Panc1 (cell line): ENCODE measurements at places on chromosomes 16 and 17. TPM values are rescaled to one million over a fixed set of nuclear protein-coding genes. Genes with fewer than 3 reads are reported as not detected.

DNA sequence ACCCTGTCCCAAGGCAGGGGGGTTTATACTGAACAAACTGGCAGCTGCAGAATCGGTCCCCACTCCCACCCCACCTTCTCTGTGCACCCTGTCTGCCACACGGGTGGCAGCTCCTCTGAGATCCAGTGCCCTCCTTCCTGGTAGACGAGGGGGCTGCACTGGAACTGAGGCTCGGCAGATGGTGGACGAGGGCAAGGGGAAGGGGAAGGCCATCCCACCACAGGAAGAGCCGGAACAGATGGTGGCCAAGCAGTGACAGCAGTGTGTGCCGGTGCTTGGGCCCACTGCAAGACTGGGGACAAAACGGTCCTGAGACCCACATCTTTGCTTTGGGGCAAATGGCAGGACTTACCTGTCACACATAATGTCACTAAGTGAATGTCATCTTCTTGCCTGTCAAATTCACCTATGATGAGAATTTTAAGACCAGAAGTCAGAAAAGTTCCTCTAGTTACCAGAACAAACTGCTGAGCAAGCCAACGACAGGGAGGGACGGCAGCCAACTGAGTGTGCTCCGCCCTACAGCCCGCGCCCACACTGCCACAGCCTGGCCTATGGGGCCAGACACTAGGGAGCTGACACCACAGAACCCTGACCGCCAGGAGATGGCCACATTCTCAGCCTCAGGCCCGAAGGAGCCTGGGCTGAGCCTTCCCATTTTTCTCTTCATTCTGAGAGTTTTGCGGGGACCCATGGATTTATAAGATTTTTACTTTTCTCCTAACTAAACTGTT, 14.4 kb downstream of the NTAN1 start:
- H3K27me3 ChIP-seq, result no peaks in the 10 kb centered on the region
- H3K36me3 ChIP-seq, result peaks cover 21% of the 10 kb centered on the region
- H3K4me1 ChIP-seq, result no peaks in the 10 kb centered on the region
- no peak for DNase-seq
- no peak overlapping the region for H3K27ac ChIP-seq

GRCh38 chr17:76709077-76709950, 1.5 kb downstream of the MXRA7 start:
- peak overlapping the region; percentile 58 for H3K4me3 ChIP-seq
- no peaks in the 10 kb centered on the region for H3K36me3 ChIP-seq
- DNase-seq, result no peak
- H3K27me3 ChIP-seq, result no peaks in the 10 kb centered on the region
- H3K4me1 ChIP-seq, result peaks cover 30% of the 10 kb centered on the region
- H3K27ac ChIP-seq, result peak overlapping the region; percentile 77

GRCh38 chr17:39001703-39002637, 34.8 kb upstream of the FBXO47 start:
- no peak overlapping the region for H3K4me3 ChIP-seq
- H3K36me3 ChIP-seq, result no peaks in the 10 kb centered on the region
- DNase-seq, result no peak
- H3K4me1 ChIP-seq, result no peaks in the 10 kb centered on the region
- H3K27ac ChIP-seq, result no peak overlapping the region
- no peaks in the 10 kb centered on the region for H3K27me3 ChIP-seq

DNA sequence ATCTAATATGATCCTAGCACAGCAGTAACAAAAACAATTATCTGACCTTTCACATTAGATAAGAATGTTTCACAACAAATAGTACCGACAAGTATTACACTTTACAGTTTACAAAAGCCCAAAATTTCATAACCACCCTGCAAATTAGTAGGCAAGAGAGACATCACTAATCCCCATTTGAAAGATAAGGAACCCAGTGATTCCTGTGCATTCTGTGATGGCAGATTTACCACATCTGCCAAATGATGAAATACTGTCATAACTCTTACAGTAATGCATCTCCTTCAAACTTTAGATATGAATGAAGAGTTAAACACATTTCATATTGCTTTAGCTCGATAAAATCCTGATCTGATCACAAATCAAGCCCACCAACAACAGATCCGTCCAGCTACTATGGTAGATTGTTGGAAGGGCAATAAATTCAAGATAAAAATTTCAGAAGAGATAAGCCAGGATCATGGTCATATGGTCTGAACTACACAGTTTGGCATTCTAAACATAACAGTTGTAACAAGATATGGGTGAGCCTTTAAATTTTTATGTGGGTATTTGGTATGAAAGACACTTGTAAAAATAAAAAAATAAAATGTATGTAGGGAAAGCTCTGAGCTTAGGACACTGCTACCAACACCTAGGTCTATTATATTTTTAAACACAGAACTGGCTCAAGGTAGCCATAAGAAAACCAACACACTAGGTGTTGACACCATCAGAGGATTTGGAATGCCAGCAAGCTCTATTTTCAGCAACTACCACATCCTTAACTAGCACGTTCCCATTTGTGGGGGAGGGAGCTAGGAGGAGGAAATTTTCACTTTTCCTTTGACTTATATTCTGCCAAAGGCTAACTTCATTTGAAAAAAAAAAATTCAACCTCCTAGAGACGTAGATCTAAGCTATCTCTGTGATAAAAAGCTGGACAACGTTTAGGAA, 9.3 kb downstream of the YWHAE start:
- H3K27ac ChIP-seq, result peak overlapping the region; percentile 7; the same call in 1 of the 2 replicates
- peaks cover 52% of the 10 kb centered on the region for H3K4me1 ChIP-seq
- H3K36me3 ChIP-seq, result no peaks in the 10 kb centered on the region

DNA sequence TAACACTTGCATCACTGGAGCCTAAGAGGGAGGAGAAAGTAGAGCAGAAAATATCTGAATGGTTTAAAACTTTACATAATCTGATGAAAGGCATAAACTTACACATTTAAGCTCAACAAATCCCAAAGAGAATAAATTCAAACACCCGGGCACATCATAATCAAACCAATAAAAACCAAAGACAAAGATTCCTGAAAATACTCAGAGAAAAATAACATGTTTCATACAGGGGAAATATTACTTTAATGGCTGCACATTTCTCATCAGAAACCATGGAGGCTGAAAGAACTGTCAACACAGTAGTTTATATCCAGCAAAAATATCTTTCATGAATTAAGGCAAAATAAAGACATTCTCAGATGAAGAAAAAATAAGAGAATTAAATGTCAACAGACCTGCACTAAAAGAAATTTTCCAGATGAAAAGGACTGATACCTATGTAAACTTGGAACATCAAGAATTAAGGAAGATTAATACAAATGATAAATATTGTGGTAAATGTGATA, 34.2 kb downstream of the C16orf87 start:
- H3K4me3 ChIP-seq, result no peak overlapping the region
- no peak overlapping the region for H3K27ac ChIP-seq
- no peaks in the 10 kb centered on the region for H3K27me3 ChIP-seq
- H3K4me1 ChIP-seq, result no peaks in the 10 kb centered on the region

DNA sequence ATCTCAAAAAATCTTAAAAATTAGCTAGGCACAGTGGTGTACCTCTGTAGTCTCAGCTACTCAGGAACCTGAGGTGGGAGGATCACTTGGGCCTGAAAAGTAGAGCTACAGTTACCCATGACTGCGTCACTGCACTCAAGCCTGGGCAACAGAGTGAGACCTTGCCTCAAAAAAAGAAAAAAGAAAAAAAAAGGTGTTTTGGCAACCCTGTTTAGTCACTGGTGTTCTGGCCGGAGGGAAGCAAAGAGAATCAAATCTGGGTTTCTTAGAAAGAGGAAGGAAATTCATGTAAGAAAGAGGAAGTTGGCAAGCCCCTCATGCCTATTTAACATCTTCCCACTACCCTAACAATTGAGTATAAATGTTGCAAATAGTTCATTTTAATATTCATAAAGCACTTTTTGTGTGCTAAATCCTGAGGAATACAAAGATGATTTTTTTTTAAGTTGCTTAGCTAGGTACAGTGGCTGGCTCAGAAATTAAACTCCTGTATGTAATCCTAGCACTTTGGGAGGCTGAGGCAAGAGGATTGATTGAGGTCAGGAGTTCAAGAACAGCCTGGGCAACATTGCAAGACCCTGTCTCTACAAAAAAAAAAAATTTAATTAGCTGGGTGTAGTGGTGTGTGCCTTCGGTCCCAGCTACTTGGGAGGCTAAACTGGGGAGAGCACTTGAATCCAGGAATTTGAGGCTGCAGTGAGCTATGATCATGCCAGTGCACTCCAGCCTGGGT, 6.5 kb upstream of the USP32 start:
- H3K27ac ChIP-seq, result no peak overlapping the region
- DNase-seq, result no peak
- H3K4me1 ChIP-seq, result no peaks in the 10 kb centered on the region
- no peaks in the 10 kb centered on the region for H3K36me3 ChIP-seq
- H3K27me3 ChIP-seq, result no peaks in the 10 kb centered on the region

DNA sequence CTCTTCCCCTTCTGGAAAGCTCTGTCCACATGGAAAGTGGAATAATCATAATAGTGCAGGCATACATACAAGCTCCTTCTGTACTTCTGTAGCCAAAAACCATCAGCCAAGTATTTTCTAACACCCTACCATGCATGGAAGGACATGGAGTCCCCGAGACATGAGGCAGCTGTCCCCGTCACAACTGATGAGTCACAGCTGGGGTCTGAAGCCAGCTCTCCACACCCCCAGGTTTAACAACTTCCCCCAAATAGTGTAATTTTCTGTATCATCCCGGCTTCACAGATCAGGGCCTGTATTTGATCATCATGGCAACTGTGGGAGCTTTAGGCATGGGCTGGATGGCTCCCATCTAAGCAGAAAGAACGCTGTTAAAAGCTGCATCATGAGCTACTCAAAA, 16.6 kb downstream of the C16orf96 start:
- no peak overlapping the region for H3K27ac ChIP-seq
- H3K4me3 ChIP-seq, result no peak overlapping the region
- H3K27me3 ChIP-seq, result no peaks in the 10 kb centered on the region
- no peaks in the 10 kb centered on the region for H3K36me3 ChIP-seq

DNA sequence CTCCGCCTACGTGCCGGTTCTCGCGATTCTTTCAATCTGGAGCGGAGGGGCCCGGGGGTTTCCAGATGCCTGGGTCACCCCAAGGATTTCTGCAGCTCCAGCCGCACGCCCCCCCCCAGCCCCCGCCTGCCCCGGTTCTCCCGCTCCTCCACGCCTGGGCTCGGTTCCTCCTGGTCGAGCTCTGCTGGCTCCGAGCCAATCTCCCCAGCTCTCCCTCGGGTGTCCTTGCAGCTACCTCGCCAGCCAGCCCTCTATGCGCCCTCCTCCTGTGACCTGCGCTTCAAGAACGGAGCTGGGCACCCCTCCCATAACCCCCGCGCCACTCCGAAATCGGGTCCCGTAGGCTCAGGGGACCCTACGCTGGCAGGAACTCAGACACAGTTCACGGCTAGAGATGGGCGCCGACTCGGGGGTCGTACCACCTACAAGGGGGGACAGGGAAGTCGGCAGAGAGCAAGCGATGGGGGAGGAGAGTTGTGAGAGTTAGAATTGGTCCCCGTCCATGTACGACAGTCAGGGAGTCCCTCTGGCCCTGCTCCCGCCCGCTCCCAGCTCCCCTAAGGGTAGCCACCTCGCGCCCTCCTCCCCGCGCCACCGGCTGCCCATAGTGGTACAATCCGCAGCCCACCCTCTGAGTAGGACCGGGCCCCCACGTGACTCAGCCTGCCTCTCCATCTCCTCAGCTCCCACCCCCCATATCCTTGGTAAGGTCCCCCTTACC, 961 bp downstream of the FGF11 start:
- H3K27me3 ChIP-seq, result no peaks in the 10 kb centered on the region
- peak overlapping the region; percentile 73 for H3K4me3 ChIP-seq
- no peaks in the 10 kb centered on the region for H3K36me3 ChIP-seq
- peak overlapping the region; percentile 70 for H3K27ac ChIP-seq

DNA sequence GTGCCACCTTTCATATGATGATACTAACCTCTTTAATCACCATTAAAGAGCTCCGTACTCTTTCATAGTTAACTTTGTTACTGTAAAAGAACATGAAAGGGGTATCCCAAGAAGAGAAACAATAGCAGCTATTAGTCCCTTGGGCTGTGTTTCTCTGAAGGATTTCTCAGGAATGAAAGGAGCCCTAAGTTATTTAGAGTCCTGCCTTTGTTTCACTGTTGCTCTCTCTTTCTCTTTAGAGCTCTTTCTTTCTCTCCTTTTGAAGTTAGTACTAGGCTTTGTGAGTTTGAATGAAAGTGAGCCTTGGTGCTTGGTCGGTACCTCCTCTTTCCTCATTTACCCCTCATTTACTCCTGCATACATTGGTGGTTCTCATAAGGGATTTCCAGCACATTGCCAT, 20.5 kb upstream of the RASL10B start:
- H3K36me3 ChIP-seq, result peaks cover 48% of the 10 kb centered on the region
- DNase-seq, result no peak
- no peak overlapping the region for H3K4me3 ChIP-seq
- no peaks in the 10 kb centered on the region for H3K4me1 ChIP-seq

- peaks cover 61% of the 10 kb centered on the region for H3K4me1 ChIP-seq
- no peaks in the 10 kb centered on the region for H3K27me3 ChIP-seq
- DNase-seq, result no peak
- H3K36me3 ChIP-seq, result peaks cover 2% of the 10 kb centered on the region; the same call in 1 of the 2 replicates
- peak overlapping the region; percentile 29; the same call in 1 of the 2 replicates for H3K4me3 ChIP-seq
Observed at GRCh38 chr17:79831265-79832217, 7.7 kb downstream of the CBX4 start.

DNA sequence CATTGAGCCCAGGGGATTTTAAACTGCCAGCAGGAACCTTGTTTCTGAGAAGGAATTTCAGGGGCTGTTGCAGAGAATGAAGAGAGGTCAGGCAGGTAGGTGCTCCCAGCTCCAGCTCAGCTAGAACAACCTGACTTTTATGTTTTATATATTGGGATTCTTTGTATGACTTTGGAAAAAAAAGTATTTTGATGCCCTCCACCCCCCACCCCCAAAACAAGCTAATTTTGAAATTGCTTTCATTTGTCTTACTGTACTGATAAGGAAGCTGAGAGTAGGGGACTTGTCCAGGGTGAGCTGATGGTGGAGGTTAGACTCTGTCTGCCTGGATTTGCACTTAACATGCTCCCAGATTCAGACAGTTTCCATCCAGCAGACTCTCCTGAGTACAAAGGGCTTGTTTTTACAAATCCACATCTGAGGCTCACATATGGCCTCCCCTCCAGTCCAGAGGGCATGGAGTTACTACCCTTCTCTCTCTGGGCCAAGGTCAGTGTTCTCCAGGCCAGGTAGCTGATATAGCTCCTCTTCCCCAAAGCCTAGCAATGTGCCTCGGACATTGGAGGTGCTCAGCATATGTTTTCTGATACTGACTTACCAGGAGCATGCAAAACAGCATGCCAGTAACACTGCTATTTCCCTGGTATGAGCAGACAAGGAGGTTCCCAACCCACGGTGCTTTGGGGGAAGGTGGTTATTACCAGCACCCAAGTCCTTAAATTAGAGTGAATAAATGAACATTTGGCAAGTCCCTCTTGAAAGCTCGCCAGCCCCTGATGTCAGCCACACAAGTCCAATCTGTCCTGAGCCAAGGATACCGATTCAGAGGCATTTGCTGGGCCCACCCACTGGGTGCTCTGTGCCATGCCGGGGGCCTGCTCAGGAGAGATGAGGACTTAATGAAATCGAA, 11.3 kb downstream of the STX1B start:
- peaks cover 28% of the 10 kb centered on the region for H3K4me1 ChIP-seq
- no peaks in the 10 kb centered on the region for H3K27me3 ChIP-seq
- no peak for DNase-seq
- peak overlapping the region; percentile 77 for H3K27ac ChIP-seq
- H3K36me3 ChIP-seq, result no peaks in the 10 kb centered on the region

GRCh38 chr16:48536614-48537200, 73.3 kb downstream of the N4BP1 start:
- DNase-seq, result no peak
- H3K27me3 ChIP-seq, result no peaks in the 10 kb centered on the region
- H3K27ac ChIP-seq, result no peak overlapping the region
- H3K4me1 ChIP-seq, result no peaks in the 10 kb centered on the region
- no peak overlapping the region for H3K4me3 ChIP-seq
- no peaks in the 10 kb centered on the region for H3K36me3 ChIP-seq

The AANAT gene
- total RNA-seq, result not detected

The KCTD2 gene
- total RNA-seq, result 34.9 TPM

The GNGT2 gene
- total RNA-seq, result not detected

The GNG13 gene
- 0.23 TPM for total RNA-seq

The ITGAL gene
- total RNA-seq, result 0.54 TPM
